Right forelimb (tissue), 1 donor: ENCODE measurements at places on chromosomes 2 and 18.

DNA sequence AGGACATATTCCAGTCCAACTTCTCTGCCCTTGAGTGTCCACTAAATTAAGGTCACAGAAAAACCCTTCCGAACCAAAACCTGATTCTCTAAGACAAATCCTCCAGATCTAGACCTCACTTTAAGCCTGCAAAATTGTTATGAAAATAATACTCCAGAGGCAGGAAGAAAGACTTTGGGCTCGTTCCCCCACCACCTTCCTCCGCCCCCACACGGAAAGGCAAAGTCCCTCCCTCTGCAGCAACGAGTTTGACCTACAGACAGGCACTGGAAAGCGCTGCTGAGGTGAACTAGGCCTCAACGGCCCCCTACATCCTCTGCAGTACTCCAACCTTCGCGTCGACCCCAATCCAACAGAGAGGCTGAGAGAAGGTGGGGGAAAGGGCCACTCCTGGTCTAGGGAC, 808 bp downstream of the ATP5MC3 start:
- DNase-seq: peak; percentile 70

DNA sequence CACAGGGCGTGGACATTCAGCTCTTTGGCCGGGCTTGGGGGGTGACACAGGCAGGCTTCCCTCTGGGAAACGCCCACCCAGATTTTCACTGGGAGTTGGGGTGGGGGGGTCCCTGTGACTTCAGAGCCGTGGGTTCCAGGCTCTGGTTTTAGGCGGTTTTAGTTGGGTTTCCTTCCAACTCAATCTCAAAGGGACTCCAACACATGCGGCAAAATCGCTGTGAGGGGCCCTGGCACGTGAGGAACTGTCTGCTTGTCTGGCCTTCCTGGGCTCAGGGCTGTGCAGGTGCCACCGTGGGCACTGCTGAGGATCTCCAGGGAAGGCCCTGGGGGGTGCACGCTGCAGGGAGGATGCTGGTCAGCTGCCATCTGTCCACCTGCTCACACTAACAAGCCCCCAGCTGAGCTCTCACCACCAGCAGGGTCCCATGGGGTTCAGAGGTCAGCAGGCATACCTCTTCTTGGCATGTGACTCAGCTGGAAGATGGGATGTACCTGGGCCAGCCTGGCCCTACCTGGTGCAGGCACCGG, 11.7 kb downstream of the HS6ST1 start:
- DNase-seq: no peak

- DNase-seq: no peak
These were observed 19.3 kb downstream of the GAD1 start for GRCh38 chr2:170836027-170836426.

GRCh38 chr18:12121175-12122042, 27.8 kb downstream of the ANKRD62 start:
- DNase-seq: no peak
